HT1080 (cell line): ENCODE measurements at places on chromosomes 4 and X.

DNA sequence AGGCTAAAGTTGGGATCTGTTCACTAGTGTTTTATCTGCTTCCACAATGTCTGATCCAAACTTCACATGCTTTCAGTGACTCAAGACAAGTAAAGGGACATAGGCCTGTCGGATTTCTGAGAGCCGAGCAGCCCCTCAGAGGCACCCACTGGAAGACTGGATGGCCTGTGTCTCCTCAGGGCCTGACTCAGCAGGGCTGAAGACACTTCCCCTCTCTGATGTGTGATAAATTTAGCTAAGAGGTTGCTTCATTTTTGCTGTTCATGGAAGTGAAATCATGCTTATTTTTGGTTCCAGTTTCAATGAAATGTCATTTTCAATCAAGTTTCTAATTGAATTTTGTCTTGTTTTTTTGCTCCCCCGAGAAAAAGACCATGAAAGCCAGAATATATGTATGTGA is 93.7 kb downstream of the MXRA5 start:
- DNase-seq, result no peak

GRCh38 chrX:101429934-101430333 is 21.9 kb downstream of the HNRNPH2 start:
- DNase-seq, result peak; percentile 46

DNA sequence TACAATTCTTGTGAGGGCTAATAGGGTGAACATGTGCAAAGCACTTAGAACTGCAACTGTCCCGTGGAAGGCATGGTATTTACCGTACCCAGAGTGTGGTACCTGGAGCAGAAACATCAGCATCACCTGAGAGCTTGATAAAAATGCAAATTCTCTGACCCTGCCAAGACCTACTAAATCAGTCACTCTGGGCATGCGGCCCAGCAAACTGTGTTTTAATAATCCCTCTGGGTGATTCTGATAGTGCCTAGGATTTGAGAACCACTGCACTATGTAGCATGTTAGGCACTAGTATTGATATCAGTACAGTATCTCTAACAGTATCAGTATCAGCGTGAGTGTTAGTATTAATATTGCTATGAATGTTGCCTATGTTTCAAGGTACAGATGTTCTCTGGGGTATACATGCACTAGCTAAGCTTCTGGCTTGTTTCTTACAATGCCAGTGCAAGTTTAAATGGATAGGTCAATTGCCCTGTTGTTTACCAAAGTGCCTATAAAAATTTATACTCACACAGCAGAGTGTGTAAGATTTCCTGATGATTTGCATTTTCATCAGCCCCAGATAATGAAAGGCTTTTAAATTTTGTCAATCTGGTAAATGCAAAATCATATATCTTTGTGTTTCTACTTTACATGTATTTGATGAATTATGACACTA is 354.0 kb downstream of the HS3ST1 start:
- DNase-seq, result no peak

DNA sequence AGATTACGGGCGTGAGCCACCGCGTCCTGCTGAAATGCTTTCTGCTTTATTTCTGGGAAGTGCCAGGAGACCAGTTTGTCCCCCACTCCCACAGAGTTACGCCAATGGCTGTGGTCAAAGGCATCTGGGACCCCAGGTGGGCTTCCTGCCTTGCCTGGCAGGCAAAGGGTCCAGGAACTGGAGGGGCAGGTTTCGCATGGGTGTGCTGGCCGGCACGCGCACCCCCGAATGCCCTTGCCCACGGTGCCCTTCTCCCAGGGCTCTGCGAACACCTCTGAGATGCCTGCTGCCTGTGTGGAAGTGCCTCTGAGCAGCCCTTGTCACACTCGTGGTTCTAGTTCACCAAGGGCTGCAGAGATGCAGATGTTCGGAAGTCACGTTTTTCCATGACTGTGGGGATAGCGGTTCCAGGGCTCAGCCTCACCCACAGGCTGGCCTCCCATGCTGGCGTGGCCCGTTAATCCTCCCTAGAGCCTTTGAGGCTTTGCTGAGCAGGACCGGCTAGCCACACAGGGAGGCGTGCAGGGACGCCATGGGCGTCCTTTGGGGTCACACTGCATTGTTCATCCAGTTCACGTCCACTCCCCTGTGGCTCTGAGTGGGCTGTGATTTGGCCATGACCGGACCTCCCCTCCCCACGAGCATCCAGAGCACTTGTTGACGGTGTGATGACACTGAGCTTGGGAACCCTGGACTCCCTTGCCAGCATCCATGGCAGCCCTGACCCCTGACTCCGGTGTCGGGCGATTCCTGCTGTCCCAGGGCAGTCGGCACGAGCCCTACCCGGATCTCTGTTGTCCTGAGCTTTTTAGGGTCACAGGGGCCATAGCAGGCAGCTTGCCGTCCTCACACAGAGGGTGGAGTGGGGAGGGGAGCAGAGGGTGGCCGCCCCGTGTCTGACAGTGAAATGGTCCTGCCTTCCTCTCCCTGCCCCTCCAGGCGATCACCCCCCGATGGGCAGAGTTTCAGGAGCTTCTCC is 12.7 kb upstream of the ADD1 start:
- no peak for DNase-seq
